ENCODE measurements at places on chromosomes 11 and 22. TPM values are rescaled to one million over a fixed set of nuclear protein-coding genes. Genes with fewer than 3 reads are reported as not detected.

GRCh38 chr11:112320668-112321067, 60.0 kb upstream of the PLET1 start:
- no peak for DNase-seq

- DNase-seq: no peak
These were observed 7.7 kb upstream of the QSER1 start for GRCh38 chr11:32884770-32885384.

Gene OR2AT4
- not detected for polyA plus RNA-seq

Gene FGF3
- not detected for polyA plus RNA-seq

DNA sequence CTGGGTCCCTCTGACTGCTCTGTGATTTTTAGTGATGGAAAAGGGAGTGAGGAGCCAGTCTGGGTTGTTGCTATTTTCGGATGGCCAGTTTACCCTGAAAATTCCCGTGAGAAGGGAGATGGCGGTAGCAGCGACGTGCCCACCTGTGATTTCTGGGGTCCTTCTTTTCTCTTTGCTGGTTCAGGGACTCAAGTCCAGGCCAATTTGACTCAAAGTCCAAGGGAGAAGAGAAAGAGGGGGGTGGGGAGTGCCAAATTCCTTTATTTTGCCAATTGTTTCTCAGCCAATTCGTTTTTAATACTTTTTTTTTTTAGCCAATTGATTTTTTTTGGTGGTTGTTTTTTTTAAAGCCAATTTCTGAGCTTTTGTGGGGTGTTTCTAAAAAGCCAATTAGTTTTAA, 6.9 kb downstream of the IGF2 start:
- DNase-seq: no peak

All from BJ (cell line).